ENCODE measurements at places on chromosomes 12 and 14.

DNA sequence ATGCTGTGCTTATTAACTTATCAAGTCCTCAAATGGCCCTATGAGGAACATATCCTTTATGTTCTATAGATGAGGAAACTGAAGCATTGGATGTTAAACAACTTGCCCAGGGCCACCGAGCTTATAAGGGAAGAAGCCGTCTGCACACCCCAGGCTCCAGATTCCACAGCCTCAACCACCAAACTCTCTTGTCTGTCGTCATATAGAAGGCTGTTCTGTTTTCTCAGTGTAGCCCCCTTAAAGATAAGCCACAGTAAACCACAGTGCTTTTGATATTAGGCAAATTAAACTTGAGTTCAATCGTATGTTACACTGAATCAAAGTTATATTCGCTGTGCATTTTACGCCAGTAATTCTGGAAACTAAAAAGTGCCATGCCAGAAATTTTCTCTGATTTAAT lies 116.7 kb downstream of the PRKCH start:
- no peak for DNase-seq

GRCh38 chr12:110564471-110564991 lies 18.6 kb downstream of the PPTC7 start:
- DNase-seq, result no peak

DNA sequence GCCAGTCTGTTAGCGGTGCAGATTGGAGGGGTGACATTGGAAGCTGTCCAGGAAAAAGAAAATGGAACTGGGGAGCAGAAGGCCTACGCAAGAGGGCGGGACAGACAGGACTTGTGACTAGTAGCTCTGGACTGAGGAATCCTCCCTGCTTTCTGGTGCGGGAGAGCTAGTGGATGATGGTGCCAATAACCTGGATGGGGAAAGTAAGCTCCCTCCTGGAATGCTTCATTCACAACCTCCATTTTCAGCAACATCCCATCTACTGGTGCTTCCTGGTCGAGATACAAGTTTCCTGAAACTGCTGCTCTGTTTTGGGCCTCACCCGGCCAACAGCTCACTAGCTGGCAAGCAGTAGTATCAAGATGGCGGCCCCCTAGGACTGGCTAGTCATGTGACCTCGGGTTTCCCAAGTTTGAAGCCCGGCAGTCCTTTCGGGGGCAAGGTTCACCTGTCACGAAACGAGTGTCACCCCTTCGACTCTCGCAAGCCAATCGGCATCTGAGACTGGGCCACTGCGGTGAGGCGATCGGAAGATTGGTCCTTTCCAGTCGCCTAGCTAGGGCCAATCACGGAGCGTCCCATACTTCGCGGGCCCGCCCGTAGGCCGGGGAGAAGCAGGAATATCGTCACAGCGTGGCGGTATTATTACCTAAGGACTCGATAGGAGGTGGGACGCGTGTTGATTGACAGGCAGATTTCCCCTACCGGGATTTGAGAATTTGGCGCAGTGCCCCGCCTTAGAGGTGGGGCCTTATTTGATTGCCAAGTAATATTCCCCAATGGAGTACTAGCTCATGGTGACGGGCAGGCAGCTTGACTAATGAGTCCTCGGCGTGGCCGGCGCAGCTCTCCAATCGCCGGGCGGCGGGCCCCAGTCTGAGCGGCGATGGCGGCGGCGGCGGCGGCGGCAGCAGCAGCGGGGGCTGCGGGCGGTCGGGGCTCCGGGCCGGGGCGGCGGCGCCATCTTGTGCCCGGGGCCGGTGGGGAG lies at the start of gene PABPN1:
Gene PABPN1, plus strand, starts transcription at position 874 of the 988 bp plus-strand sequence. Its CDS starts 13 bp downstream, at position 887.
- peak; percentile 98 for DNase-seq

- DNase-seq, result no peak
Measured at GRCh38 chr14:79709573-79709972, 501.7 kb downstream of the DIO2 start.

DNA sequence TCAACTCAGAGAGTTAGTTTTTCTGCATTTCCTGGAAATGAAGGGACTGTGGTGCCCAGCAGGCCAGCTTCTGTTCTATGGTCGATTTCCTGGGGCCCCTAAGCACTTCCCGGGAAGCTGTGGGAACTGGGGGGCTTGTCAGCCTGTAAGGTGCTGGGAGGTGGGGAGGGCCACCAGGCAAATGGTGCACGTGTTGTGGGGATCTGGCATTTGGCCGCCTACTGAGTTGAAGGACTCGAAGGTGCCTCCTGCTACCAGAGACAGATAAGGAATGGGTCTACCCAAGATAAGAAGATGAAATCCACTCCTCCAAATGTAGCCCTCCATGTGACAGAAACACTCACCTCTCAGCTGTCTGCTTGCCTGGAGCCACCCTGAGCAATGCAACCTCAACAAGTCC lies 341.7 kb downstream of the DPF3 start:
- no peak for DNase-seq

DNA sequence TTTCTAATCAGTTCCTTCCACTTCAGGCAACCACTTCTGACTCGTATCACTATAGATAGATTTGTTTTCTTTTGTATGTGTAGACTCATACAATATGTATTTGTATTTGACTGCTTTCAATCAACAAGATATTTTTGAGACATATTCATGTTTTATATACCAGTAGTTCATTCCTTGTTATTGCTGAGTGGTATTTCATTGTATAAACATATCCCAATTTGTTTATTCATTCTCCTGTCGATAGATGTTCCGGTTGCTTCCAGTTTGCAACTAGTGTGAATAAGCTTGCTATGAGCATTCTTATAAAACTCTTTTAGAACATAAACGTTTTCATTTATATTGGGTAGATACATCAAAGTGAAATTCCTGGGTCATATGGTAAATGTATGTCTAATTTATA lies 119.2 kb downstream of the FIGNL2 start:
- DNase-seq, result no peak

DNA sequence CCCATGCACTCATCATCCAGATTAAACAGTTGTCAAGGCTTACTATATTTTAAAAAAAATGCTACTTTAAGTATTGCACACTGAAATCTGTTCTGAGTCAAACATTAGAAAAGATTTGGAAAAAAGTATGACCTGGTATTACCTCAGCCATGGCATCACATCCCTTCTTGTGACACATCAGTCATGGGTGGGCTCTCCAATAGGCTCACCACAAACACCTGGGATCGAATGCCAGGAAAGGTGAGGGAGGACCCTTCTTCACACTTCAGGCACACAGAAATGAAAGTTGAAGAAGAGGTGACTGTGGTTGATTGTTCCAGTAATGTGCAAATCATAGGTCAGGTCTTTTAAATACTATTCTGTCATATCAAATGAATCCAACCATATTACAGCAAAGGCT lies 36.6 kb upstream of the GZMB start:
- no peak for DNase-seq

GRCh38 chr12:85641796-85642195 lies 194.4 kb downstream of the RASSF9 start:
- no peak for DNase-seq

GRCh38 chr14:61488417-61489401 lies 167.3 kb downstream of the PRKCH start:
- DNase-seq, result no peak

DNA sequence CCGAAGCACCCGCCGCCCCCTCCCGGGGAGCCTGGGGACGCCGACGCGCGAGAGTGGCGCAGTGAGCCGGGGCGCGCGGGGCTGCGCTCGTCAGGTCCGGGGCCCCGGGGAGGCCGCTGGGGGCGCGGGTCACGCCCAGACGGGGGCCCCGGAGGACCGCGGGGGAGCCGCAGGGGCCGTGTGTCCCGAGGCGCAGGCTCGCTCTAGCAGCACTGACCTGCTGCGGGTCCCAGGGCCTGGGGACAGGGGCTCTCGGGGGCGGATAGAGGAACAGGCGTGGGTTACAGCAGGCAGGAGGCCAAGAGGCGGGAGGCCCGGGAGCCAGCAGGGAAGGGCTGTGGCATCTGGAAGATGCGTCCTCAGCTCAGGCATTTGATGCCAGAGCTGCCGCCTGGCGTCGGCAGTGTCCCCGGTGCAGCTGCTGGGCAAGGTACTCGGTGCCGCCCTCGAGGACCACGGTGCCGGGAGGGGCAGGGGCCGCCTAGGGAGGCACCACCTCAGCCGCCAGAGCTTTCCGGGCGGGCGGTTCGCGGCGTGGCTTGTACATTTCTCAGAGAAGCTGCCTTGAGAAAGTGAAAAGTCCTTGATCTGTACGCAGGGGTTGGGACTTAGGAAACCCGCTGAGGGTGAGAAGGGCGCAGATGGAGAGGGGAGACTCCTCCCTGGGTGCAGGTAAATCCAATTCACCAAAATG lies 1.2 kb downstream of the WNT5B start:
- DNase-seq, result no peak
